Left lung (tissue), 14 donors: ENCODE measurements at places on chromosomes 3 and 15. TPM values are rescaled to one million over a fixed set of nuclear protein-coding genes. Genes with fewer than 3 reads are reported as not detected.

The TBC1D21 gene
- polyA plus RNA-seq = not detected

The NR1I2 gene
- 0.46 TPM for polyA plus RNA-seq

The TLNRD1 gene
- 10.1 TPM for polyA plus RNA-seq

The RNU5B-1 gene
- polyA plus RNA-seq = not detected

The HRG gene
- 0.04 TPM for polyA plus RNA-seq

The SH2D7 gene
- polyA plus RNA-seq = 0.58 TPM

The NUDT16 gene
- 33.3 TPM for polyA plus RNA-seq

The BLM gene
- 11.4 TPM for polyA plus RNA-seq

The CHRNA5 gene
- 2.7 TPM for polyA plus RNA-seq

The ZDHHC23 gene
- polyA plus RNA-seq = 9.4 TPM

The SKOR1 gene
- 0.71 TPM for polyA plus RNA-seq

The LRRN1 gene
- 21.4 TPM for polyA plus RNA-seq

The ABHD6 gene
- polyA plus RNA-seq = 4.8 TPM

- DNase-seq = no peak
Measured at GRCh38 chr15:38557921-38558320, 6.7 kb downstream of the RASGRP1 start.

- DNase-seq = no peak
Measured at GRCh38 chr3:4222574-4223175, 80.5 kb upstream of the SETMAR start.

DNA sequence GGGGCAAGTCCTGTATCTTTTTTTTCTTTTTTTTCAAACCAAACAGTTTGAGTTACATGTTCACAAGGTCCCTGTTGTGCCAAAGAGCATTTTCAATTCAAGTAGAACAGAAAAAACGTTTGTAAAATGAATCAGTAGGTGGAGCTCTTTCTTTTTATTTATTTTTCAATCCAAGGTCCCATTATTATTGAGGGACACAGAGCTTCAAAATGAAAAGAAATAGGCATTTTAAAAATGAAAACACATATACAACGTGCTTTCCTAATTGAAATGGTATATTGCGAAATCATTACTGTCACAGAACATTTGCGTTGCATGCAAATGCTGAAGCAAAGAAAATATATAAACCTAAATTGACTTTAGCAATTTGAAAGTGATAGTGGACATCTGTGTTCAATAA lies 711.0 kb downstream of the MECOM start:
- no peak for DNase-seq

GRCh38 chr15:57878573-57878972 lies 172.1 kb downstream of the POLR2M start:
- DNase-seq = no peak

- DNase-seq = no peak
Measured at GRCh38 chr15:50261981-50262380, 3.5 kb downstream of the HDC start.

DNA sequence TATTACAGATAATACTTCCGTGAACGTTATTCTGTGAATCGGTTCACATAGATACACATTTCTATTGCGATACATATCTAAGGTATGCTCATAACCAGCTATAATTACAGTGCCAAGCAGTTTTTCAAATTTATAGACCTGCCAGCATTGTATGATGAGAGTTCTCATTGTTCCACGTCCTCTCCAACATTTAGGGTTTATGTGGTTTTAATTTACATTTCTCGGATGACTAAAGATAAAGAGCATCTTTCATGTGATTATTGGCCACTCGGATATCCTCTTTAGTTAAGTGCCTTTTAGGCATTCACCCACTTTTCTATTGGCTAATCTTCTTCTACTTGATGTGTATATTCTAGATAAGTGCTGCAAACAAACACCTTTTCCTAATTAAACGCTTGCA lies 134.7 kb upstream of the CCDC54 start:
- DNase-seq = no peak

GRCh38 chr3:67601919-67602608 lies 52.3 kb downstream of the SUCLG2 start:
- DNase-seq = no peak

GRCh38 chr15:64315216-64315615 lies 40.8 kb downstream of the CSNK1G1 start:
- no peak for DNase-seq

DNA sequence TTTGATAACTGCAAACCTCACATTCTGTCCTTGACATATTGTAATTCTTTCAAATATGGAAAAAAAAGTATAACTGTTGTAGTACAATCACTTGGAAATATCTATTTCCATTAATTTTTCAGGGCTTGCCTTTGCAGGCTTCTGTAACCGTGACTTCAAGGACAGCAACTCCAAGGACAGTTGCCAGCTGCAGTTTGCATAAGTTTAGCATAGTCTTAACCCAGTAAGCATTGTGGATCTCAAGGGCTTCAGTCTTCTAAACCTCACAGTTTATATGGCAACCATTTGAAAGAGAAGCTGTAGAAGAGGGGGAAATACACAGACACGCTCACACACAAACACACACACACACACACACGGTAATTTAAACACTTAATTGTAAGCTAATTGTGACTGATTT lies 112.8 kb upstream of the GPR149 start:
- DNase-seq = no peak

GRCh38 chr15:48875241-48875960 lies 2.5 kb upstream of the EID1 start:
- no peak for DNase-seq

- DNase-seq = no peak
Measured at GRCh38 chr3:122493296-122493695, 21.4 kb downstream of the KPNA1 start.

- DNase-seq = peak; percentile 23
Measured at GRCh38 chr3:101149251-101149650, 156.0 kb upstream of the ABI3BP start.

- no peak for DNase-seq
Measured at GRCh38 chr15:43414196-43414595, 43.3 kb downstream of the TUBGCP4 start.

DNA sequence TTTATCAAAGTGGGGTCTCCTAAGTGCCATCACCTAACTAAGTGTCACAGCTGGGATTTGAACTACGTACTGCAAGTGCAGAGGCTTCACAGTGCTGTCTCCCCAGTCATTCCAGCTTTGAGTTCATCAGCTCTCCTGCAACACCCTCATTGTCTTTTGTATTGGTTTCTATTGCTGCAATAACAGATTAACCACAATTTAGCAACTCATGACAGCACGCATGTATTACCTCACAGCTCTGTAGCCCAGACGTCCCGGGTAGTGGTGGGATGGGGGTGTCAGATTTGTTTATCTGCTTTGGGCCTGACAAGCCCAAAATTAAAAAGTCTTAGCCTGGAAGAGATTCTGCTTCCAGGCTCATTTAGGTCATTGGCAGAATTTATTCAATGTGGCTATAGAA lies 220.5 kb upstream of the LRRN1 start:
- DNase-seq = no peak

DNA sequence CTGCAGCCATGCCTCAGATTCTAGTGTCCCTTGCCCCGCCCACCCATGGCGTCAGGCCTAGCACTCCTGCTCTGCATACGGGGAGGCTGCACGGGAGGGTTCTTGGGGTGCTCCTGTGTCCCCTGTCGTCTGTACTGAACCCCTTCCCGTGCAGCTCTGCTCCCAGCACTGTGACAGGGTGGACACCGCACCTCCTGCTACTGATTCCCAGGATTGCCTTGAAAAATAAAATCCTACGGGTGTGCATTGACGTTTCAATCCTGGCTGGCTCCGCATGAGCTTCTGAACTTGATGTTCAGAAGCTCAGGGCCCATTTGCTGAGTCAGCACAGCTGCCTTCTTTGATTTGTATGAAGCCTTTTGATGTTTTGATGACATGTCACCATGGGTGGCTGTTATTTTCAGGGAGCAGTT lies 176.4 kb downstream of the APBA2 start:
- no peak for DNase-seq

DNA sequence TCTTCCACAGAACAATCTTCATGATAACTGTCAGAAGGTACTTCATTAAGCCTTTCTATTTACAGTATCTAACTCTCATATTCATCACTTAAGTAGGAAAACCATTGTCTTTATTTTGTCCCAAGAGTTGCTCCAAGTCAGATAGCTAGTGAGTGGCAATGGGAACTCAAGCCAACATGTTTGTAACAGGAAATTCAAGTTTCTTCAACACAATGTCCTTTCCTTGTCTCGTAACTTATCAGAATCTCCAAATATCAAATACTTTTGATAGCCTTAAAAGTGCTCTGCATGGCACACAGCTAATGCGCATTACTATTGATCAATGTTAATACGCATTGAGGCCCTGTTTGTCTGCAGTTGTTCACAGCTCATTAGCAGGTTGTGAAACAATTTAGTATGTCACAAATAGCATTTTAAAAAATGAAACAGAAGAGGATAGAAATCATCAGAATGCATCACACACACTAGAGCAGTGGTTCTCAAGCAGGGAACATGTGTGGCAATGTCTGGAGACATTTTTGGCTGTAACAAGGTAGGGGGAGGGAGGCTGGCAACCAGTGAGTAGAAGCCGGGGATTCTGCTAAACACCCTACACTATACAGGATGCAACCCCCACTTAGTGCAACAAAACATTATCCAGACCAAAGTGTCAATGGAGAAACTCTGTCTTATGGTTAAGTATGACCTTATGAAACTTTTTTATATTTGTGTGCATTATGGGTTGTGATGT lies 27.5 kb downstream of the BTLA start:
- peak; percentile 48 for DNase-seq

DNA sequence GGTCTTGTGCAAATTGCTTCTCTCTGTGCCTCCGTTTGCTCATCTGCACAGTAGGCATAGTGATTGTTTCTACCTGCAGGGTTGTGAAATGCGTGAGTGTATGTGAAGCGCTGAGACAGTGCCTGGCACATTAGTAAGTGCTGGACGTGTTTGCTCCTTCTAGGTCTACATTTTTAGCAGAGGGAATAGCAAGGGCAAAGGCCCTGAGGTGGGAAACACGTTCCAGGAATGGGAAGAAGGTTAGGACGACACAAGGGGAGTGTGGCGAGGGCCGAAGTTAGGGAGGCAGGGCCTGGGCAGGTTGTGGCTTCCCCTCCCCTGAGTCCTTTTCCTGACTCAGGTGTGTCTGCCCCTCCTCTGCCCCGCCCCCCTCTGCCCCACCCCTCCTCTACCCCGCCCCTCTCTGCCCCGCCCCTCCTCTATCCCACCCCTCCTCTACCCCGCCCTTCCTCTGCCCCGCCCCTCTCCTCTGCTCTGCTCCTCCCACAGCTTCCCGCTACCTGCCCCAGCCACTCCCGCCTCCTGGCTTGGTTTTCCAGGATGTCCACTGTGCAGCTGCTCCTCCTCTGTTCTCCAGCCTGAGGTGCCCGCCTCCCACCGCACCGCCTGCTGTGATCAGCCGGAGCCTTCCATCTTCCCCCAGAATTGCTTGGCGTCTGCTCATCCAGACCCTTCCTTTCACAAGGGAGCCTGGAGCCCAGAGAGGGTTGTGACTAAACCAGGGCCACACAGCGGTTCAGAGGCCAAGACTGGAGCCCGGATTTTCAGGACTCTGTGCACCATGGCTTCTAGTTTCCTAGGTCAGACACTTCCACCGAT lies 31.1 kb upstream of the SMAD6 start:
- DNase-seq = no peak

GRCh38 chr3:160170409-160171370 lies 54.5 kb upstream of the C3orf80 start:
- DNase-seq = no peak

DNA sequence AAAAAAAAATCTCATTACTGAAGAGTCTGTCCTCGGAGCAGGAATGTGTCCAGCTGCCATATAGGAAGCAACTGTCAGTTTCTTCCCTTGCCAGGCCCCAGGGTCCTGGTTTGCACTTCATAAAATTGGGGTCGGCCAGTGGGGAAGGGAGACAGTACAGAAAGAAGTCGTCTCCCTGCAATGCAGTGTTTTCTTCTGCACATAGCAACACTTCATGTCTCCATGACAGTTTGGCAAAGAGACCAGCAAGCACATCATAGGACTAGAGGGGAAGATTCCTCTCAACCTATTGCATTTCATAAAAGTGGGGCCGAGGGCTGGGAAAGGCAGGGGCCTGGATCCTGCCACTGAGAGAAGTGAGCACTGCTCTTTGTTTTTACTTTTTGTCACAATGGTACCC lies 138.2 kb upstream of the HACD2 start:
- DNase-seq = no peak

- no peak for DNase-seq
Measured at GRCh38 chr15:43194795-43195194, 9.6 kb downstream of the CCNDBP1 start.

DNA sequence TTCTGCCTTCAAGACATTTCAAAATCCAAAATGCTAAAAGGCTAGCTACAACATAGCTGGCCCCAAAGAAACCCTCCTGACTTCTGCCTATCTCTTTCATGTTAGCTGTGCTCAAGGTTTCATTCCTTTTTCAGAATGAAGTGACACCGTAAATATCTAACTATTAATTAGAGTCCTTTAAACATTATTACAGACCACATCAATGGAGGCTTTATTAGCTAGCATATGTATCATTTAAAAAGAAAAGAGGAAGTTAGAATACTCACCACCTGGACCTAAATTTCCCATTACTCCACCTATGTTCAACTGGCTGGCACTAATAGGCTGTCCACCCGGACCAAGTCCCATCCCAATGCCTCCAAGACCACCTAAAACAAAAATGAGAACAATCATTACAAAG lies 24.6 kb downstream of the MYEF2 start:
- no peak for DNase-seq

DNA sequence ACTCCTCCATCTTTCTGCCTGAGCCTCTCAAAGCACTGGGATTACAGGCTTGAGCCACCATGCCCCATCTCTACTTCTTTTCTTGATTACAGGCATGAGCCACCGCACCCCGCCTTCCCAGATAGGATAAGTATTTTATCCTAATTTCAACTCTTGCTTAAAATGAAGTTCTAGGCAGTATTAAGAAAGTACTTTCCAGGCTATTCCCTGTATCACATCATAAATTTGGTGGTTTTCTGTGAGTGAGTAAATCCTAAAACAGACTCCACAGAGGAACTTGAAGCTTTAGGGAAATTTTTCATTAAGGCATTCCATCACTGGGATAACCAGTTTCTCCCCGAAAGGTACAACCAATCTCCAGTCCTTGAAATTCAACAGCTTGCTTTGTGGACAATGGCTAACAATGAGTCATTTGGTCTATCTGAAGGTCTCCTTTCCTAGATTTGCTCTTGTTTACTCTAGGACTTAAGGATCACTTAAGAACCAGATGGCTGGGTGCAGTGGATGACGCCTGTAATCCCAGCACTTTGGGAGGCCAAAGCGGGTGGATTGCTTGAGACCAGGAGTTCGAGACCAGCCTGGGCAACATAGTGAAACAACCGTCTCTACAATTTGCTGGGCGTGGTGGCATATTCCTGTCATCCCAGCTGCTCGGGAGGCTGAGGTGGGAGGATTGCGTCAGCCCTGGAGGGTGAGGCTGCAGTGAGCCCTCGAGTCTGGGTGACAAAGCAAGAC lies 49.7 kb upstream of the SKIL start:
- DNase-seq = no peak

- DNase-seq = no peak
Measured at GRCh38 chr3:160473221-160473620, 23.6 kb upstream of the TRIM59 start.

GRCh38 chr3:49255112-49255511 lies 21.9 kb downstream of the C3orf62 start:
- DNase-seq = no peak
